SJCRH30 (cell line): ENCODE measurements at places on chromosomes 1 and 21. TPM values are rescaled to one million over a fixed set of nuclear protein-coding genes. Genes with fewer than 3 reads are reported as not detected.
A peak's percentile ranks its signal among the peaks of the same experiment; 100 is the strongest.

The SLC44A5 gene
- 0.33 and 0.47 TPM in 2 replicates for total RNA-seq

The SYDE2 gene
- 5.2 and 6.7 TPM in 2 replicates for total RNA-seq

The DCST1 gene
- not detected in 2 replicates for total RNA-seq

DNA sequence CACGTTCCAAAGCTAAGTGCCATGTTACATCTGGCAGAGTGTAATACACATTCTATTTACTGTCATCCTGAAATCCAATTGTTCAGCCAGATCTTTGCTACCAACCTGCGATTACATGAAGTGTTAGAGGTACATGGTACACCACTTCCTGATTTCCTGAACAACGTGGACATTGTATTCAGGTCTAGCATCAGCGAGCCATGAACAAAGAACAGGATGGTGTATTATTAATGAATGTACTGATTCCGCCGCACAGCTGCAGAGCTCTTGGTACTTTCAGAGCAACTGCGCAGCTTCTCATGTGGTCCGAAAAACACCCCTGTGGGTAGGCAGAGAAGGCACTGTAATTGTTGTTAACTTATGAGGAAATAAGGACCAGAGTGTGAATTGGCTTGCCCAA is 511.4 kb downstream of the AJAP1 start:
- no peak for DNase-seq

DNA sequence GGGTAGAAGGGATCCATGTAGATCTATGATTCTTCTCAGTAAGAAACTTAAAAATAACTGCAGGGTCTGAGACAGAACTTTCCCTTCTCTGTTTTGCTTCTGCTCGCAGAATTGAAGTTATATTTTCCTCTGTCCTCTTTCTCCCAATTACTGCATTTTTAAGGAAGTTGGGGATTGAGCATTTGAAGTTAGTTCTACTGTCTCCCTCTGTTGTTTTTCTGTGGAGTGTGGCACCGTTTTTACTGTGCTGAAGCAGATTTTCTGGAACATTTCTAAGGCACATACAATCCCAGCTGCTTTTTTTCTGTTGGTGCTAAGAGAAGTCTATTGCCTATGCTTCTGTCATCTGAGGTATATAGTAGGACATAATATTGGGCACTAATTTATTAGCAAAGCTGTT is 43.3 kb downstream of the RASAL2 start:
- no peak for DNase-seq

GRCh38 chr21:26732432-26733221 is 112.6 kb downstream of the ADAMTS1 start:
- DNase-seq: peak; percentile 100

- no peak for DNase-seq
Measured at GRCh38 chr1:155005076-155006011, 2.7 kb downstream of the ZBTB7B start.

DNA sequence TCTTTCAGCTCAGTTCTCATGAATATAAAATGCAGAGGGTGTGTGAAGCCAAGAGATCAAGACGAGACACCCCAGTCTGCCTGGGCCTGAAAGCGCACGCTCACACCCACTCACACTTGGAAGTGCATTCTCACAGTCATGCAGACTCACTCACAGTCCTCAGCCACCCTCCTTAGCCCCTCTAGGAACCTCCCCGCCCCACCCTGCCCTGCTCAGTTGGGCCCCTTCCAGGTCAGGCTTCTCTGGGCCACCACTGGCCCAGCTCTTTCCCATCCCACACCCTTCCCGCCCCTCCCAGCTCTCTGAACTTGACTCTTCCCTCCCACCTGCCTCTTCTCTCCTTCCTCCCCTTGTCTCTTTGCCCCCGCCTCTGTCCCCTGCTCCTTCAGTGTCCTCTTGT is 93.8 kb downstream of the EPHB2 start:
- no peak for DNase-seq
